Kidney (tissue), 22 donors: ENCODE measurements at places on chromosomes 1 and 21. TPM values are rescaled to one million over a fixed set of nuclear protein-coding genes. Genes with fewer than 3 reads are reported as not detected.

DNA sequence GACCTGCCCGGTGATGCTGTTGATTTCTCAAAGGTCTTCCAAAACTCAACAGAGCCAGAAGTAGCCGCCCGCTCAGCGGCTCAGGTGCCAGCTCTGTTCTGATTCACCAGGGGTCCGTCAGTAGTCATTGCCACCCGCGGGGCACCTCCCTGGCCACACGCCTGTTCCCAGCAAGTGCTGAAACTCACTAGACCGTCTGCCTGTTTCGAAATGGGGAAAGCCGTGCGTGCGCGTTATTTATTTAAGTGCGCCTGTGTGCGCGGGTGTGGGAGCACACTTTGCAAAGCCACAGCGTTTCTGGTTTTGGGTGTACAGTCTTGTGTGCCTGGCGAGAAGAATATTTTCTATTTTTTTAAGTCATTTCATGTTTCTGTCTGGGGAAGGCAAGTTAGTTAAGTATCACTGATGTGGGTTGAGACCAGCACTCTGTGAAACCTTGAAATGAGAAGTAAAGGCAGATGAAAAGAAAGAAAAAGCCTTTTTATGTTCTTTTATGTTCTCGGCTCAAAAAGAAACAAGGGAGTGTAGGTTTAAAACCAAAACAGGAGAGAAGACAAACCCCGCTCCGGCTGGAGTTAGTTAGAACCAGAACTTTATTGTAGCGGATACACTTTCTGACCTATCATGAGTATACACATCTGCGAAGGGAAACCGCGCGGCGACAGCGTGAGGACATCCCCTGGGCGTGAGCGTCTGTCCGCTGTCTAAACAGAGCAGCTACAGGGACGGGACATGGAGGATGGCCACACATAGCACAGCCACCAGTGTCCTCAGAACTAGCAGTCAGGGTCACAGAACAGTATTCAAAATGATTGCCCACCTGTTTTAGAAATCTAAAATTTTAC lies 77.1 kb downstream of the PIK3CD start:
- H3K4me1 ChIP-seq, result no peaks in the 10 kb centered on the region
- DNase-seq, result no peak
- H3K27ac ChIP-seq, result no peak overlapping the region
- H3K27me3 ChIP-seq, result no peaks in the 10 kb centered on the region
- H3K4me3 ChIP-seq, result no peak overlapping the region
- H3K36me3 ChIP-seq, result peaks cover 24% of the 10 kb centered on the region

The TMEM82 gene
- total RNA-seq, result 2.0 TPM

The PLA2G2F gene
- total RNA-seq, result not detected

DNA sequence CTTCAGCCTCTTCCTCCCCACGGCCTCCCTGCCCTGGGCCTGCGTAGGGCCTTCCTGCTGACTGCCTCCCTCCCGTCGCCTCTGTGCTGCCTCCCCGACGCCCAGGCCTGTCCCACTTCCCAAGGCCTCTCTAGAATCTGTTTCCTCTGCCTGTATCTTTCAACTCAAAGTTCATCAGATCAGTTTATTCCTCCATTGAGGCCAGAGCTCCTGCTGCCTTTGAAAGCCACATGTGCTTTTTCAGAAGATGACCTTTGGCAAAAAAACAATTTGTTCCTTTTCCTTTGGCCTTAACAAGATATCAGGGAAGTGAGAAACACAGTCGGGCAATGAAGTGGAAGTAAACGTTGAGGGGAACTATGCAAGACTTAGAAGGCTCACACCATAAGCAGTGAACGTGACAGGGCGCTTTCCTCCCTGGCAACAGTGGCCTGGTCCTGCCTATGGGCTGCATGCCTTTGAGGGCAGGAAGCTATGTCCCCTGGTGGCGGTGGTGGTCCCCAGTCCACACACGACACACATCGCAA lies 85.9 kb downstream of the PSMG1 start:
- no peak overlapping the region for H3K4me3 ChIP-seq
- DNase-seq, result no peak
- peak overlapping the region; percentile 44 for H3K27ac ChIP-seq
- H3K27me3 ChIP-seq, result no peaks in the 10 kb centered on the region
